ENCODE measurements at places on chromosomes 12 and 14. TPM values are rescaled to one million over a fixed set of nuclear protein-coding genes. Genes with fewer than 3 reads are reported as not detected.

CAMKK2 gene
- total RNA-seq, result 70.5 TPM

VPS37B gene
- total RNA-seq, result 18.7 TPM

SINHCAF gene
- total RNA-seq, result 24.4 TPM

RAD9B gene
- not detected for total RNA-seq

DHRS2 gene
- total RNA-seq, result 1.3 TPM

CLEC9A gene
- total RNA-seq, result not detected

HOXC10 gene
- not detected for total RNA-seq

IQSEC3 gene
- total RNA-seq, result 1.6 TPM

NPFF gene
- total RNA-seq, result not detected

DNA sequence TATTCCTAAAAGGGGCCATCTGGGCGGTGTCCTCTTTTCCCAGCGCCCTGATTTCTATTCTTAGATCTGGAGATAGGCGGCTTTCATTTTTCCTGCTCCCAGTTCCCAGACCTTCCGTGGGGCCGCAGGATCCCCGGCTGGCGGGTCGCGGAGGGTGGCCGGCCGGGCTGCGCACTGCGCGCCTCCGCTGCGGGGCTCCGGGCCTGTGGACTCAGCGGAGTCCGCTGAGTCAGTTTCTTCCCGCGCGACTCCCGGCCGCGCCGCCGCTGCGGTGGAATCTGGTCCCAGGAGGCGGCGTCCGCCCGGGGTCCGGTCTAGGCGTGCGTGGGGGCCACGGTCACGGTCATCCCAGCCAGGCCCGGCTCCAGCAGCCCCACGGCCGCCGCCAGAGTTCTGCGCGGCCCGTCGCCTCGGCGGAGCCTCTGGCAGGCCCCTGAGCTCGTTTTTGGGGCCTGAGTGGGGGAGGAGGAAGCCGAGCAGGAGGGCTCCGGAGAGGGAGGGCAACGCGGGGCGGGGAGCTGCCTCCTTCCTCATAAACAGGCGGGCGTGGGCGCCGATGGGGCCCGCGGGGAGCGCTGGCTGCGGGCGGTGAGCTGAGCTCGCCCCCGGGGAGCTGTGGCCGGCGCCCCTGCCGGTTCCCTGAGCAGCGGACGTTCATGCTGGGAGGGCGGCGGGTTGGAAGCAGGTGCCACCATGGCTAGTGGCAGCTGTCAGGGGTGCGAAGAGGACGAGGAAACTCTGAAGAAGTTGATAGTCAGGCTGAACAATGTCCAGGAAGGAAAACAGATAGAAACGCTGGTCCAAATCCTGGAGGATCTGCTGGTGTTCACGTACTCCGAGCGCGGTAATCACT lies at the start of gene LRRK2:
Gene LRRK2 (plus strand): TSS at position 559 of the 853 bp plus-strand sequence. CDS start 135 bp downstream, at position 694.
- DNase-seq, result peak; percentile 86

DNA sequence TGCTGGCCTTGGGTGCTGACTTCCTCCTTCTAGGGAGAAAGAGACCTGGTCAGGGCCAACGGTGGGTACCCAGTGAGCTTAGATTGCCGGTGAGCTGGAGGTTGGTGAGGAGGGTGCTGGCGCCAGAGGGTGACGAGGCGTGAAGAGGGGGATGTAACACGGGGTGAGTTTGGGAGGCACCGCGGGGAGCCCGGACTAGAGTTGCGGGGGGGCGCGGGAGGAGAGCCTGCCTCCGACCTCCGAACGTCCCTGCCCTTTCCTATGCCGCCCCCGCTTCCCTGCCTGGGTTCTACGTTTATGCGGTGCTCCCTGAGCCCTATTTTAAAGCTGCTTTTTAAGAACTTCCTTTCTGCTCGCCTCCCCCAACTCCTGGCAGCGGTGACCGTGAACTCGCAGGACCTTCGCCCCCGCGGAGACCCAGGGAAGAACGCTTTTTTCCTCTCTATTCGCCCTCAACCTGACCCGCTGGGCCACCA lies 18.6 kb downstream of the OR6S1 start:
- no peak for DNase-seq

GRCh38 chr12:52256584-52256935 lies 17.9 kb upstream of the KRT86 start:
- DNase-seq, result peak; percentile 1

- no peak for DNase-seq
Observed at GRCh38 chr12:131833896-131834641, 5.9 kb downstream of the MMP17 start.

DNA sequence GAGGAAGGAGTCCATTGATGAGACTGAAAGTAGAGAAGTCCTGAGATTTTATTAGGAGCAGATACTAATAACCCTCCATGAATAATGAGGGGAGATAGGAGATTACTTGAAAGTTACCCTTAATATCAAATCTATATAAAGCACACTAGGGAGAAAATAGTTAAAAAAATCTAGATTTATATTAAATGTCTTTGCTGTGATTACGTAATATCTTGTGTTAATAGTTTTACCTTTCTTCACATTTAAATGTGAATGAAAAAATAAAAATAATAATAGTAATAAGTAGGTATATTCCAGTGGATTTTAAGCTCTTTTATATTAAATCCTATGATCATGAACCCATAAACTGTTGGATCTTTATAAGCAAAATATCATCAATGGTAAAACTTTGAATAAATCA lies 267.3 kb upstream of the SYT10 start:
- no peak for DNase-seq

DNA sequence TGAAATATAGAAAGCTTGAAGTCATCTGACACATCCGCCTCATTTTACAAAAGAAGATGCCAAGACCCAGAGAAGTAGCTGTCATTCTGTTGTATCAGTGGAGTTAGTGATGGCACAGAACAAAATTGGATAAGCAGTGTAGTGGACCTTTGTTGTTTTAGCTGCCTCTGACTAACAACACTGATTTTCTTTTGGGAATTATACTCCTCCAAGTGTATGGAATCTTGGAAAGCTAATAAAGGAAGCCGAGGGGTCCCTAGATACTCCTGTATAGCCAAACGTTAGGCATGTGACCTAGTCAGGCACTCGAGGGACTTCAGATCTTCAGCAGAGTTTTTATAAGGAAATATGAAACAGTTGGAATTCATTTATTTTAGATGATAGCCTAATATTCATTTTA lies 94.5 kb downstream of the OTOGL start:
- DNase-seq, result no peak

- no peak for DNase-seq
Observed at GRCh38 chr14:100140452-100141078, 18.9 kb downstream of the DEGS2 start.

DNA sequence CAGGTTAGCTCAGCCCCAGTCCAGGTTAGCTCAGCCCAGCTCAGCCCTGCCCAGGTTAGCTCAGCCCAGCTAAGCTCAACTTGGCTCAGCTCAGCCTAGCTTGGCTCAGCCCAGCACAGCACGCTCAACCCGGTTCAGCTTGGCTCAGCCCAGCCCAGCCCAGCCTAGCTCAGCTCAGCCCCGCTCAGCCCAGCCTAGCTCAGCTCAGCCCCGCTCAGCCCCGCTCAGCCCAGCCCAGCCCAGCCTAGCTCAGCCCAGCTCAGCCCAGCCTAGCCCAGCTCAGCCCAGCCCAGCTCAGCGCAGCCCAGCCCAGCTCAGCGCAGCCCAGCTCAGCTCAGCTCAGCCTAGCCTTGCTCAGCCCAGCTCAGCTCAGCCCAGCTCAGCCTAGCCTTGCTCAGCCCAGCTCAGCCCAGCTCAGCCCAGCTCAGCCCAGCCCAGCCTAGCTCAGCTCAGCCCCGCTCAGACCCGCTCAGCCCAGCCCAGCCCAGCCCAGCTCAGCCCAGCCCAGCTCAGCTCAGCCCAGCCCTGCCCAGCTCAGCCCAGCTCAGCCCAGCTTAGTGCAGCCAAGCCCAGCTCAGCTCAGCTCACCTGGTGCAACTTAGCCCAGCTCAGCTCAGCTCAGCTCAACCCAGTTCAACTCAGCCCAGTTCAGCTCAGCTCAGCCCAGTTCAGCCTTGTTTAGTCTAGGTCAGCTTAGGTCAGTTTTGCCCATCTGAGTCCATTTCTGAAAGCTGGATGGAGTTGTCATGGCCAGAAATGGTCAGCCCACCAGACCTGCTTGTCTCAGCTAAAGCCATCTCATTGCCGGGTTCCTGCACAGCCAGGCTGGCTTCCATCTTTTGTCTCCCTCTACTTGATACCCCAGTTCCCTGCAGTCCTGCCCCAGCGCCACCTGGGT lies 333.6 kb downstream of the TMEM121 start:
- peak; percentile 1 for DNase-seq

- peak; percentile 71 for DNase-seq
Observed at GRCh38 chr12:105214670-105215375, 21.2 kb downstream of the APPL2 start.

GRCh38 chr14:35245051-35245450 lies 47.1 kb upstream of the PSMA6 start:
- no peak for DNase-seq

GRCh38 chr12:117158911-117159553 lies 31.2 kb downstream of the FBXO21 start:
- no peak for DNase-seq

- DNase-seq, result peak; percentile 78
Observed at GRCh38 chr12:92543359-92543758, 159.4 kb upstream of the PLEKHG7 start.

GRCh38 chr12:94676031-94676641 lies 25.8 kb upstream of the TMCC3 start:
- DNase-seq, result peak; percentile 22

DNA sequence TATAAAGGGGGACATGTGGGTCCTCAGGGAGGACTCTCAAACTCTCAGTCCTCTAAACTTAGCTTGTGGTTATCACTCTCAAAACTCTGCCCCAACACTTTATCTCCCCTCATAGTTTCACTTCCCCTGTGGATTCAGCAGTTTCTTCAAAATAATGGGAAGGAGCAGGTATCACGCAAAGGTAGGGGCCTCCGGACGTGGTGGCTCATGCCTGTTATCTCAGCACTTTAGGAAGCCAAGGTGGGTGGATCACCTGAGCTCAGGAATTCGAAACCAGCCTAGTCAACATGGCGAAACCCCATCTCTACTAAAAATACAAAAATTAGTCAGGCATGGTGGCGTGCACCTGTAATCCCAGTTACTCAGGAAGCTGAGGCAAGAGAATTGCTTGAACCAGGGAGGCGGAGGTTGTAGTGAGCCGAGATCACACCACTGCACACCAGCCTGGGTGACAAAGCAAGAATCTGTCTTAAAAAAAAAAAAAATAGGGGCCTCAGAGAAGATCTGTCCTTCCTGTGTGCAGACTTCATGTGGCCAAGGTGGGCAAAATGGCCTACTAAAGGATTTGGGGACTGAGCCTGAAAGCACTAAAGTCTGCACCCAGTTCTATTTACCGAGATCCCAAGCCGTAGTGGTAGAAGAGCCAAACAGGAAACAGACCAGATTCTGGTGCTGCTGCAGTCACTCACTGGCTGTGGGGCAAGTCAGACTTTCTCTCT lies 6.4 kb downstream of the ITGB7 start:
- no peak for DNase-seq

DNA sequence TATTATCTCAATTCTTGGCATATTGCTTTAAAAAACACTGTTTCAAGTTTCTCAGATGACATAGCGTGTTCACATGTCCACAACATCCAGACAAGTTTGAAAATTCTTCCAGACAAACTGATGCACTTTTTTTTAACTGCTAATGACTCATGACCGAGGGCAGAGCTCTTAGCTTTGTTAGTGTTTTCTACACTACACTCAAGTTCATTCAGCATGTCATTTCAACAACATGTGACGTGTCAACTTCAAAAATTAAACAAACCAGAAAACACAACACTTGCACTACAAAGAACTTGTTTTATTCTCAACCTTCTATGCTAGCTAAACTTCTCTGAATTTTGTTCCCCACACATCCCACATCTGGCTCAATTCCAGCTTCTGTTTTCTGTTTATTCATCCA lies 1186.3 kb upstream of the FLRT2 start:
- DNase-seq, result no peak

DNA sequence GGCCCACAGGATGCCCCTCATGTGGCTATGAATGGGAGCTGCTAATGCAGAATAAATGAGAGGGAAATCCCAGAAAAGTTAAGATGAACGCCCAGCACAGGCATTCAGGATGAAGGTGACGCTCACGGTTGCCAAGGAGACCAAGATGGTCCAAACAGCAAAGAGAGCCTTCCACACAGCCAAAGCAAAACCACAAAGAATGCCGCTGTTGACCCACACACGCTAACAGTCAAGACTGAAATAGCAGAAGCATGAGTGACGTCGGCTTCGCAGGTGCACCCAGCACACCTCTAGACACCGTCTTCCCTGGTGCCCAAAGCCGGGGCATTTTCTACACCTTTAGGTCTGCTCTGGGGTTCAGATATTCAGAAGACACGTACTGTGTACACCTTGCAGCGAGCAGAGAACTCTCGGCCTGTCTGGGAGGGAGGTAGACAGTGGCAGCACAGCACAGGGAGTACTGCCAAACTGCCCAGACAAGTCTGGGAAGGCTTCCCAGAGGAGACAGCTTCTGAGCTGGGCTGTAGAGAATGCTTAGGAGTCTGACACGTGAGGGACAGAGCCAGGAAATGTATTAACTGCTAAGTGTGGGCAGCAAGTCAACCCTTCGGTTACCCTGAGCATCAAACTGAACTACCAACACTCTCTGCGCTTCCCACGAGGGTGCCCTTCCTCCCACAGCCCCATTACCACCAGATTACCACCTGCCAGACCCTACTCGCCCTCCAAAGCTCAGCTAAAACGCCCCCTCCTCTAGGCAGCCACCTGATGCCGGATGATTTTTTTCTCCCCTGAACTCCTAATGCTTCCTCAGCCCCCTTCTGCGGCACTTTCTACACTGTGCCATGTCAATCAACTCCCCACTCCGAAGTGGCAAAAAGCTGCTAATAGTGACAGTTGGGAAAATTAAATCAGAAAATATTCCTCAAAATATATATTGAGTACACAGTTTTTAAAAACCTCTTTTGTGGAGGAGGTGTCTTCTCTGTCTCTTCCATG lies 50.1 kb downstream of the CCDC88C start:
- peak; percentile 32 for DNase-seq

GRCh38 chr14:103684471-103684870 lies 30.8 kb downstream of the XRCC3 start:
- no peak for DNase-seq

DNA sequence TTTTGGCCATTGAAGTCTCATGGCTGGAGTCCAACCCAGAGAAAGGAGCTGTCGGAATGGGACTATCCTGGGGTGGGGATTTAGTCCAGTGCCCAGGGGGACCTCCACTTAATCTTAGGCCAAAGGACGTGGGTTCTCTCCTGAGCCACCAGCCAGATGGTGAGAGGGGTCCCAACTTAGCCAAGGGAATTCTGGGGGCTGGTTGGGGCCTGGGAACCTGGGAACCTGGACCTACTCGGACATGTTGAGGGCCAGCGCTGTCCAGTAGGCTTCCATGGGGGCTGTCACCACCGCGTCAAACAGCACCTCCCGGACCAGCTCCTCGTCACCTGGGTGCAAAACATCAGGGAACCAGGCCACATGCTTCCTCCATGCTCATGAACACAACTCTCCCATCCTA lies 33.4 kb downstream of the LRTM2 start:
- DNase-seq, result no peak

DNA sequence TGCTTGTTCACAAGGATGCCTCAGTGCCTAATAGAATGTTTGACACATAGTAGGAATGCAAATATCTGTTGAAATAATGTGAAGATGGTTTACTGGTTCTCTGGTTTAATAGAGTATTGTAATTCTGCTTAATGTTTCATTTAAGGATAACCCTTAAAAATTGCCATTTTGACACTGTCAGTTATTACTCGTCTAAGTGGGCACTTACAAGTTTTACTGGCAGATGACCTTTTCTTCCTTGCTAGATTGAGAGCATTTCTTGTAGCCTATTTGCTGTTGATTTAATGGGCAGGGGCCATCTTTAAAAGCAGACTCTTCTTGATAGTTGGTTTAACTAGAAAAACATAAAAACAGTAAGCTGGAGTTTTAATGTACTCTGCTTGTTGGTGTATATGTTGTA lies 1.9 kb downstream of the TMEM263 start:
- no peak for DNase-seq

GRCh38 chr14:44149597-44149996 lies 357.5 kb downstream of the FSCB start:
- DNase-seq, result no peak

- DNase-seq, result no peak
Observed at GRCh38 chr14:57567220-57567619, 73.6 kb upstream of the CCDC198 start.

Data from body of pancreas (tissue), 4 donors.